EH (cell line): ENCODE measurements at places on chromosomes 5 and 9.

DNA sequence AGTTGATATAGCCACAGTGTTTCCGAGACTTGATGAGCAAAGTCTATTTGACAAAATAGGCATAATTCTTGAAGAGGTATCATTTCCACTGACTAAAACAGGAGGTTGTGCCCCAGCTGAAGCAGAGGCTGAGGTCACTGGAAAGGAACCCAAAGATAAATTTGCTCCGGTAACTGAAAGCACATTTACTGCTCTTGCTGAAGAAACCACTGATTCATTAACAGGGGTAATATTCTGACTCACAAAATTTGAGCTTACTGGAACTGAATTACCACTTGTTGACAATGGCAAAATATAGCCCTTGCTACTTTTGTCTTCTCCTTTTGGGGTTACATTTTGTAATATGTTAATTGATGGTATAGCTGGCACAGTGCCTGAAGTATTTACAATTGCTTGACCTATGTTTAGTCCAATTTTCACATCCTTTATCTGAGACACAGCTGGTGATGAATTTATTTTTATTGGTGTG, 30.2 kb downstream of the MLANA start:
- peak; percentile 27 for DNase-seq

DNA sequence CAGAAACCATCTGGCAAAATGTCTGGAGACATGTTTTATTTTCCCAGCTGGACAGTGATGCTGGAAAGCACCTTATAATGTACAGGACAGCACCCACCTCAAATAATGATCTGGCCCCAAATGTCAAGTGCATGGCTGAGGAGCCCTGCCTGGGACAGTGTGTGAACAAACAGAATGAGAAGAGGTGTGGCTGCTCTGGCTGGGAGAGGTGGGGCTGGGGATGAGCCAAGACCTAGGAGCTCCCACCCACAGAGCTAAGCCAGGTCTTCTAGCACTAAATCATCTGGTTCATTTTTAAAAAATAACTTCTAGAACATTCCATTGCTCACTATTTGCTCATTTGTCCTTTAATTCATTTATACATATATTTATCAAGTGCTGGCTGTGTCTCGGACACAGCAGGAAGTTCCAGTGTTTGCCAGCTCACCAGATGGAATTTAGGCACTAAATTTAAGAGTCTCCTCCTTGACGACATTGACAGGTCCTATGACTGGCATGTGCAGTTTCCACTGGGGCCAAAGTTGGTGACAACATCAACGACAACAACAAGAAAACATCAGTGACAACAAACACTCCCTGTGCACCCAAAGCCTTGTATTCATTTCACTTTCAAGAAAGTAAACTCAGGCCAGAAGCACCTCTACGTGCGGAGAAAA, 59.1 kb downstream of the GTF3C4 start:
- DNase-seq = no peak

DNA sequence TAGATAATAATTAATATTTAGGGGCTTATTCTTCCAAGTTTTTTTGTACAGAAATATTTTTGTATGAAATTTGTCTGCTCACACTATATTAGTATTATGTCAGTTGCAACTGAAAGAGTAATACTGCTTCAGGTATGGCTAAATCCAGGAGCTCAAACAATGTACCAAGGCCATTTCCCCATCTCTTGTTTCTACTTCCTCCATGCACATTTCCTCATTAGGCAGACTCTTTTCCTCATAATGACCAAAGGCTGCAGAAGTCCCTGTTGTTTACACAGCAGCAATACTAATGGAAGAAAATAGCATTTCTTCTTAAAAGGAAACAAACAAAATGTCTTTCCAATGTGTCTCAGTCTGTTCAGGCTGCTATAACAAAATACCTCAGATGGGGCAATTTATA, 9.2 kb upstream of the OTULINL start:
- no peak for DNase-seq

DNA sequence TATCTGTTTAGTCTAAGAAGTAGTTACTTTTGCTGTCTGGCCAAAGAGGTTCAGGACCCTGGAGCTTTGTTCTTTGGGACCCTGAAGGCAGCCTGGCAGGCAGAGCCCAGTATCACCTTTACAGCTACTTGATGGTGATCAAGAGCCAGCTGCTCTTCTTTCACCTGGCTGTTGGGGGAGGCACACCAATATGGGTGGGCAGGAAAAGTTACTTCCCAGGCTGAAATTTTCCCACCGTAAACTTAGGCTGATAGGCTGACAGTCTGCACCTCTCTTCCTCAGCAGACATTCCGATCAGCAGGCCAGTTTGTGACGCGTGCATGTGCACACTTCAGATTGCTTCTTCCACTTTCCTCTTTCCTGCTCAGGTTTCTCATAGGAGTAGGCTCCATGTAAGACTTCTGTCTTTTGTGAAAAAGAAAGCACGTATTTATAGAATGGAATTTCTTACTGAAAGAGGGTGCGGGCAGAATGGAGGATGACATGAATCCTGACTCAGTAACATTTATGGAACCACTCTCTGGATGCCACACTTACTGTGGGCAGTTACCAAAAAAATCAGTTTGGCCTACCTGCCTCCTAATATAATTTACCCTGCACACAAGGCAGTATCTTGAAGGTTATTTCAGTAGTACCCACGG, 223.9 kb upstream of the DMRT1 start:
- no peak for DNase-seq

DNA sequence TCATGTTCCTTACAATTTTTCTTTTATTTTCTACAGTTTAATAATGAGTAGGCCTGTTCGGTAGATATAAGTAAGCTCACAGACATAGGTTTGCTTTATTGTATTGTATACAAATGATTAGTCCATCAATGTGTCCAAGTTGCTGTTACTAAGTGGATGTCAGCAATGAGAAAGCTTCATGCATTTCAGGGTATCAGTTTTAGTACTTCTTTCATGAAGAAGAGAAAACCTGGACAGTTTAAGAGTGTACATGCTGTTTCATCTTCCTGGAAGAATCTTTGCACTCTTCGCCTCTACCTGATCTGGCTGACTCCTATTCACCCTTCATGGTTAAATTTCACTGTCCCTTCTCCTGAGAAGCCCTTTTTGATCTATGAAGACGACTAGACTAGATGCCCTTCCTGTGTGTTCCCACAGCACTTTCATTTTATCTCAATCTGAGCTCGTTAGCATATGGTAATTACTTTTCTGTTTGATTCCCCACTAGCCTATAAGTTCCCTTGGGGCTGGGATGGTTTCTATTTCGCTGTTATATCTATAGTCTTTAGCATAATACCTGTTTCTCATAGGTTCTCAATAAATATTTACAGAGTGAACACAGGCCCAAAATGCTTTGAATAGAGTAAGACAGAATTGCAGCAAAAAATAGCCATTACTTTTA, 70.7 kb downstream of the CETN3 start:
- DNase-seq = no peak

- peak; percentile 59 for DNase-seq
Observed at GRCh38 chr5:36079200-36079781, 12.6 kb upstream of the UGT3A2 start.

GRCh38 chr9:135418161-135418560, 61.4 kb upstream of the PPP1R26 start:
- DNase-seq = no peak

DNA sequence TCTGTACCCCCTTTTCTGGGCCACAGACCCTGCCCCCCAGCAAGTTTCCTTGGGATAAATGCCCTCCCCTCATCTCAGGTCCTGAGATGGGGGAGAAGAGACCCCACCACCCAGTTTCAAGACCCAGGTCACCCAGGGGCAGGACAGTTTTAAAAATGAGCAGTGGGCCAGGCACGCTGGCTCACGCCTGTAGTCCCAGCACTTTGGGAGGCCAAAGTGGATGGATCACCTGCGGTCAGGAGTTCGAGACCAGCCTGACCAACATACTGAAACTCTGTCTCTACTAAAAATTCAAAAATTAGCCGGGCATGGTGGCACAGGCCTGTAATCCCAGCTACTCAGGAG, 6.1 kb downstream of the PTGES2 start:
- no peak for DNase-seq

GRCh38 chr5:154285661-154286408, 95.3 kb downstream of the GALNT10 start:
- peak; percentile 85 for DNase-seq

DNA sequence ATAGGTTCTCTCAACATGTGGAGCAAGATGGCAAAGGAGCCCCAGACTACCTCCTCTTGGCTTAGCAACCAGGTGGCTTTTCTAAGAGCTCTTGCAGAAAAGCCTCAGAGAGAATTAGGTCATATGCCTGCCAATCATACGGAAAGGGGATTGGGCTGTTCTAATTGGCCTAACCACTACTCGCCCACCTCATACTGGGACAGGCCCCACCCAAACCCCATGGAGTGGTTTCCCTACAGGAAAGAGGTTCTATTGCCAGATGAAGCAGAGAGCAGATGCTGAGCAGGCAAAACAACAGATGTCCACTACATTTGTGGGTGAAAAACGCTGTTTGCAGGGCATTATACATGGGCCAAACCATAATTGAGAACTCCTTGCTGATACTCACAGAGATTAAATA, 29.0 kb downstream of the ABLIM3 start:
- no peak for DNase-seq

GRCh38 chr5:140635291-140636257, 2.6 kb upstream of the CD14 start:
- no peak for DNase-seq

DNA sequence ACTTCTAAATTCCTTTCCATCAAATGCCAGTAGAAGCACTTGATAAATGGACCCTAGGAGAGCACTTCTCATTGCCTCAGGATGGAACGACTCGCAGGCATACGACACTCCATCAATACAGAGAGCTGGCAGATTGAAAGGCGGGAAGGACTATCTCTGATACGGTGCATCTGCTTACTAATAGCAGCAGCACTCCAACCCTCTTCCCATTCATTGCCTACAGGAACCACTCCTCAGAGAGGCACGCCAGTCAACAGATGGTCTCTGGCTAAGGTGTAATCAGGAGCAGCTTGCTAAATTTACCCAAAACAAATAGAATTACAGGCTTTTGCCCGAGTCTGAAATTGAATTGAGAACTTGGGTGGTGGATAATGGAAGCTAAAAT, 168.1 kb downstream of the EFNA5 start:
- no peak for DNase-seq

- DNase-seq = no peak
Observed at GRCh38 chr9:15268782-15269181, 38.2 kb downstream of the TTC39B start.

- DNase-seq = no peak
Observed at GRCh38 chr9:18718932-18719331, 245.0 kb downstream of the ADAMTSL1 start.

- DNase-seq = no peak
Observed at GRCh38 chr9:104769655-104770054, 5.7 kb downstream of the NIPSNAP3B start.

DNA sequence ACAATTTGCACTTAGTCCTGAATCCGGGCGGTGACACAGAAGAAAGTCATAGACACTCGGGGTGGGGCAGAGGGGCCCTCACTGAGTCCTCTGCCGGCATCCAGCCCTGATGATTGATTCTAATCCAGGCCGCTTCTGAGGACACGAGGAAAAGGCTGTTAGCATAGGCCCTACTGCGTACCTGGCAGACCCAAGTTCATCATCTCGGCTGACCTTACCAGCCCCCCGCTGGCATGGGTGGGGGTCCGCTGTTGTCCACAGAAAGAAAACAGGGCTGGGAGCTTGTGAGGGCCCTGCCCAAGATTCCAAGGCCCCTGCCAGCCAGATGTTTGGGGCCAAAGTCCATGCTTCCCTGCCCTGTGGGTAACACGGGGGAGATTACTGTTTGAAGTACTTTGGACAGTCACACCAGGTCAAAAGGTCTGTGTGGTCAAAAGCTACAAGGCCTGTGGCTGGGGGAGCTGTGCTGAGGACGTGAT, 24.5 kb downstream of the ERGIC1 start:
- no peak for DNase-seq

- DNase-seq = no peak
Observed at GRCh38 chr5:171592076-171592475, 172.6 kb downstream of the FGF18 start.

DNA sequence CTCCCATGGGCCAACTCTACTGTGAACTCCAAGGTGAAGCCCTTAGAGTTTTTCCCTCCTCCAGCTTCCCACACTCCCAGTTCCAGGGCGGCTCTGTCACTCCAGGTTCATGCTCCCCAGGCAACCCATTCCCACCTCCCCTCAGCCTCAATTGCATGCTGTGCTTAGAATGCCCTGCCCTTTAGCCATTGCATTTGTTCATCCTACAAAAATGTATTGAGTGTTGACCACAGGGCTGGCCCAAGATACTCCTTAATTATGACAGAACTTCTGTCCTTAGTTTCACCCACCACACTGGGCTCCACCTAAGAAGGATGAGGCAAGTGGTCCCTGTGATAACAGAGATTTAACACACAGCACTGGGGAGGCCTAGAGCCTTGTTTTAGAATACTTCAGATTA, 236.1 kb downstream of the ADAMTSL1 start:
- DNase-seq = peak; percentile 55
